ENCODE measurements at places on chromosomes 5 and 9.

- no peak for DNase-seq
These were observed 400.2 kb downstream of the TLR4 start for GRCh38 chr9:118104363-118104762.

GRCh38 chr9:95023217-95024003 lies 294.1 kb downstream of the FANCC start:
- DNase-seq = no peak

GRCh38 chr5:175059687-175060211 lies 335.4 kb downstream of the MSX2 start:
- DNase-seq = no peak

DNA sequence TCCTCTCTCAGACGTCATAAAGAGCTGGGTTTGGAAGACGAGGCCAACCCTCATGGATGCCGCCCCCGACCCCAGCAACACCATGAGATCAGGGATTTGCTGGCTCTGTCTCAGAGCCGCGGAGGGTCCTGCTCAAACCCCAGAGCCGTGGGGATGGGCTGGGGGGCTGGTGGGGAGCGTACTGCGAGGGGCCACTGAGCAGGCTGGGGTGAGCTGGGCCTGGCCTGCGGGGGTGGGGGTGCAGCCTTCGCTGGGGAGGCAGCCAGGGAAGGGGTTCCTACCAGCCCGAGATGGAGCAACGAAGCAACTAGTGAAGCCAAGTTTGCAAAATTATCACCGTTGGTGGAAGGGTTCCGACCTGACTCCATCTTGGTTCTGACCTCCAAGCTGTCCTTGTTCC lies 5.1 kb upstream of the SLC12A7 start:
- DNase-seq = no peak

DNA sequence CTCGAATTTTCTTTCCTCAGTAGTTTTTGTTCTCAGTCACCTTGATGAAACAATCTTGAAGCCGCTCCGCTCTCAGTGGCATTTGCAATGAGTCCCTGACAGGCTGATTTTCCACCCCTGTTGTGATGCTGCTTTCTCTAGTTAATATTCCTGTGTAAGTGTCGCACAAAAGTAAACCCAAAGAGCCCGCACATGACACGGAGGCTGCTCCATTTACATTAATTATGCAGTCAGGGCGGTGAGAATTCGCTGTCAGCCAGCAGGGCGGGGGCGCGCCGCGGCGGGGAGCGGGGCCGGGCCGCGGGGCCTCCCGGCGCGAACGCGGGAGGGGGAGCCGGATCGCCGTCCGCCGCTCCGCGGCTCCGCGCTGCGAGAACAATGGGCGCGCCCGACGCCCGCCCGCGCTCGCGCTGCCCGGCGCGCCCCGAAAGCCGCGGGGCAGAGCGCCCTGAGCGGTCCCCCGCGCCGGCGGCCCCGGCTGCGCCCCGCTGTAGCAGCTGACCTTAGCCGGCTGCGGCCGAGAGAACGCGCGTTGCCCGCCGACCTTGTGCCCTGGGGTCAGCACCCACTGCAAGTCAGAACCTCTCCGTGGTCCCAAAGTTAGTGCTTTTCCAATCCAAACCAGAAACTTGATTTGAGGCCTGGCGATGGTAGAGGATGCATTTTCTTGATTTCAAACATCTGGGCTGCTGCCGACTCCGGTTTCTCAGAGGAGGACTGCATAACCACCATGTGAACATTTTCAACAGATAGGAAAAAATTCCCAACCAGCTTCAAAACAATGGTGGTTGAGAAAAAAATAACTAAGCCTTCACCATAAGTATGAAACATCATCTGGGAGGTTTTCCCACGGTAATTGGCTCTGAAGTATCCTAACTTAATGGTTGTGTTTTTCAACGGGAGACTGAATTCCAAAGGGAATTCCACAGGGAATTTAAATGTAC lies 142.6 kb downstream of the PBX3 start:
- DNase-seq = no peak

Measured in stimulated activated CD8-positive, alpha-beta memory T cell treated with anti-CD3 and anti-CD28 coated beads, Interleukin-7, amount 100 ng/mL, for 24 hours (primary cell).